Stimulated activated CD4-positive, alpha-beta T cell treated with anti-CD3 and anti-CD28 coated beads, Interleukin-2, amount 100 ng/mL, for 48 hours (primary cell): ENCODE measurements at places on chromosomes 13 and 19.

DNA sequence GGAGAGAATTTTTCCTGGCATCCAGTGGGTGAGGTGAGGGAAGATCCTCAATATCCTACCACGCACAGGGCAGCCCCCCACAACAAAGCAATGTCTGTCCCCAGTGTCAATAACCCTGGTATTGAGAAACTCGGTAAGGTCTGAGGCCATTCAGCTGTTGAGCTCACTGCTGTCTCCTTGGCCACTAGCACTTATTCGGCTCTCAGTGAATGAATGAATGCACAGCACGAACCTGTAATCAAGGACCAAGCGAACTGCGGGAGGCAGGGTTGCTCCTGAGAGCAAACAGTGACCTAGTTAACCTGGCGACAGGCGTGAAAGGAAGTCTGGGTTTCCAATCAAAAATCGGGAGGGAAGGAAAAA, 640 bp downstream of the ZSCAN5A start:
- DNase-seq, result no peak

GRCh38 chr19:40150170-40150569, 41.1 kb upstream of the MAP3K10 start:
- no peak for DNase-seq

DNA sequence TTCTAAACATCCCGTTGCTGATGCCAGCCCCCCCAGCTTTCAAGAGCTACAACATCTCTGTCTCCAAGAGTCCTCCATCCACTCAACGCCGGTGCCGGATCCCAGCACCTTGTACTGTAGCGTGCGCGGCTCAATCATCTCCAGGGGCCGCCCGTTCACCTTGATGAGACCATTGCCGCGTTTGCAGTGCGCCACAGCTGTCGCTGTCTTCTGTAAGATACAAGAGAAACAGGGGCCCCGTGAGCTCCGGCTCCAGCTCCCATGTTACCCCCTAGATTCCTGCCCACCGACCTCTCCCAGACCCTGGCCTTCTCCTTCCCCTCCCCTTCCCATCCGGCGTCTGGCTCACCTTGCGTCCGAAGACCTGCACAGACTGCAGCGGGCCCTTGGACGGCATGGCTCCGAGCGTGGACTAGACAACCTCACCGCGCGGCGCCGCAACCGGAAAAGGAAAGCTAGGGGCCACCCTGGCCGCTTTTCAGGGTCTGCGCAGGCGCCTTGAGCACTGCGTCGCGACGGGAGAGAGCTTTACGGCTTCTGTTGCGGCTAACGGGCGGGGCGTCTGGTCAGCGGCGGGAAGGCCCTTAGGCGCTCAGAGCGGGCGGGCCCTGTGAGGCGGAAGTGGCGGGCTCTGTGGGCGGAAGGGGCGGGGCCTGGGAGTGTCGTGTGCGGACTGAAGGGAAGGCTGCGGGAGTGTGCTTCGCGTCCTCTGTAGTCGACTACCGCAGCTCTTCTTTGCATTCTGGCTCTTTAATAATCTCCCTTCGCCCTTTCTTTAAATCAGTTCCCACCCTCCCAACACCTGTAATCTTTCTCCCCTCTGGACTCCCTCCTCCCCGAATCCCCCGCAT, at the start of gene RPS16:
Gene RPS16 (minus strand): TSS at position 451 of the 851 bp plus-strand sequence. CDS start 54 bp downstream, at position 397.
- DNase-seq, result peak; percentile 99

GRCh38 chr13:74064805-74065312, 69.3 kb downstream of the KLF12 start:
- no peak for DNase-seq

DNA sequence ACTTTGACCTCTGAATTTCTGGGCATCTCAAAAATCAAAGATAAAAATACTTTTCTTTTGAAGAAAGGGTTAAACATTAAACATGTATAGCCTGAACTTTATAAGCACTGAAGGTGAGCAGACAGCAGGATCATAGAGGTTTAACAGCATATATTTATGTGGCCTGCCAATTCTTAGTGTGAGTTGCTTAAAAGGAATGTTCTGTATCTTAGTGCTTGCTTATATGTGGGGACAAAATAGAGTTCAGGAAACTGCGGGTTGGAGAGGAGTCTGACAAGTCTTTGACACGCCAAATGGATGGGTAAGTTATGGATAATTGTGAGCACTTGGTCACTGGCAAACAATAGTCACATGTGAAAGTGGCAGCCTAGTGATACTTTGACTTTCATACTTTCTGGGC, 1419.4 kb upstream of the SPRY2 start:
- DNase-seq, result no peak

GRCh38 chr19:11375143-11375948, 880 bp downstream of the SWSAP1 start:
- DNase-seq, result no peak

- no peak for DNase-seq
These were observed 348.4 kb downstream of the EFNB2 start for GRCh38 chr13:106187101-106187500.

- no peak for DNase-seq
These were observed 19.9 kb downstream of the DPF1 start for GRCh38 chr19:38204096-38204495.

DNA sequence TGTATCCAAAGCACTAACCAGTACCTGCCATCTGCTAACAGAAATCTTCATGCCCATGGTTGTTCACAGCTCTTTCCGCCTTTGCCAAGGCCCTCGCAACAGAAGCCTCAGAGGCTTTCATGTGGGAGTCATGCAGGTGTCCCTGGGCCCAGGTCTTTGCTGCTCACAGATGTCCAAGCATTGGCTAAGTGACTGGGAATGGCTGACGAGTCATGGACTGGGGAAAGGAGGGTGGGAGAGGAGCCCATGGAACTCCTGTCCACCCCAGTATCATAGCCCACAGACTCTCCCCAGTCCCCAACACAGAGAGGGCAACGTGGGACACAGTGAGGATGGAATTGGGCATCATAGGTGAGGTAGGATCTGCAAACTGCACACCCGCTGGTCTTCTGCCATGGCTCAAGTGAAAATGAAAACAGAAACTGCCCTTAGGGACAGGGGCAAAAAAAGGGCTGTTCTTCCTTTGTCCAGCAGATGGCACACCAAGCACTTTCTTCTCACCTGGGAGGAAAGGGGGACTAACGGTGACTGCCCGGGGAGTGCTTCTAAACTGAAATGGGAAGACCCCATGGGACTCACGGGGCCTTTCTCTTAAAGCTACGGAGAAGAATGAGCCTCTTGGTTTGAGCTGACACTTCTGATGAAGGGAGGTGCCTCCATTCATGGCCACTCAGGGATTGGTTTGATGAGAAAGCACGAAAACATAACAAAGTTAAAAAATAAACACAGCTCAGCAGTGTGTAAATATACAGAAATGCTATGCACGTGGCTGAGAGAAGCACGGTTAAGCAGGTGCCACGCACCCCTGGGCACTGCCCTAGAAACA, 11.1 kb upstream of the DHRS12 start:
- DNase-seq, result peak; percentile 67

GRCh38 chr13:86918682-86919081, 752.5 kb upstream of the SLITRK5 start:
- DNase-seq, result no peak

DNA sequence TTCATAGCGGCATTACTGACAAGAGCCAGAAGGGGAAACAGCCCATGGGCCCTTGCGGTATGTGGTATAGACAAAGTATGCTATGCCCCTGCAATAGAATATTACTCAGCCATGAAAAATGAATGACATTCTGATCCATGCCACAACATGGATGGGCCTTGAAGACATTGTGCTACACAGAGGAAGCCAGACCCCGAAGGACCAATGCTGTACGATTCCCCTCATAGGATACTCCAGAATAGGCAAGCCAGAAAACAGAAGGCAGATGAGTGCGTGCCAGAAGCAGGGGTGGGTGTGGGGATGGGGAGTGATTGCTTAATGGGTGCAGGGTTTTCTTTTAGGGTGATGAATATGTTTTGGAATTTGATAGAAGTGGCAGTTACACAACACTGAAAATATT, 342.0 kb downstream of the TEX29 start:
- DNase-seq, result no peak

DNA sequence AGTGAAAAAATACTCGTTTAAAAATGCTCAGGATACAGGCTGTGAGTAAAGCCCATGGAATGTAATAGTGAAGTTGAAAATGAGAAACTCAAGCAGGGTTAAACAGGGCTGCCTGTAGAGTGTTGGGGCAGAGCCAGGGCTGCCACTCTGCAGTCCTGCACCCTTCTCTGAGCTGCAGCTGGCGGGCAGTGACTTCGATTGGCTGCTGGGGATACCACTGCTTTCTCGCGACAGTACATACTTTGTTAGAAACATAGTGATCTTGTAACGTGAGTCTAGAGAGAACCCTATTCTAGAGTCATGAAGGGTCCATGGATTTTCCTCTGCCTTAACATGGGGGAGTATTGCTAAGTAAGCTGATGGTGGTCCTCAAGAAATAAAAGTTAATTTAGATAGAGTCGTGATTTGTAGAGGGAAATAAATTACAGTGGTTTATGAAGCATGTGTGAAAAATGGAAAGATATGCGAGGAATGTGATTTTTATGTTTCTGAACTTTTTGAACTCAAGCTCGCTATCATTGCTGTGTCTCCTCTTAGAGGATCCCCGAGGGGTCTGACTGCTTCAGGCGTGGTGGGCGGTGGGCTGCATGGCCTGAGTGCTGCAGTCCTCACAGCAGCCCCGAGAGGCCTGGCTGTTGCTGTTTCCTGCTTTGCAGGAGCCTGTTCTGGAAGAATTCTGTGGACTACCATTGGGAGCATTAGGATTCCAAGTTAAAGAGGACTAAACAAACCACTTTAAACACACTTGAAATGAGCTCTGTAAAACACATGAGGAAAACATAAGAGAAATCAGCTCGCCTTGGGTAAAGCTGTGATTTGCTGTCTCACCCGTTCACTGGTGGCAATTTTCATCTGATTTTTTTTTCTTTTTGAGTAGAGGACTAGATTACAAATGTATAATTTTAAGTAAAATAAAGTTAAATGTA, 95.7 kb downstream of the ARHGEF7 start:
- no peak for DNase-seq

DNA sequence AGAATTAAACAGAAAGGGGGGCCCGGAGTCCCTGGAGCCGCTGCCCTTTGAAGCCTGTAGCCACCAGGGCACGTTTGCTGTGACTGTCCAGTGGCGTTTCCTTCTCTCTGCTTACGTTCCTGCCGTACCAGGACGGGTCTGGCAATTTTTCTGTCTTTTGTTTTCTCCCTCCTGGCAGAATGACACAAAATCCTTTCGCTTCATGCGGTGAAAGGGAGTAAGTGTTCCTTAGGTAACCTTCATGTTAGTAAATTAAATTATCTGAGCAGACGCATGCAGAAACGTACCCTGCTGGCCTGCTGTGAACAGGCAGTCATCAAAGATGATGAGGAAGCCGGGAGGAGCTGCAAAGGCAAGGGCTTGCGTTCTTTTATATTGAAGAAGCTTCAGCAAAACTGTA, 299.3 kb upstream of the ARGLU1 start:
- DNase-seq, result no peak

- no peak for DNase-seq
These were observed 22.2 kb downstream of the SPATA13 start for GRCh38 chr13:24182703-24183081.

GRCh38 chr19:45492627-45493470, 4.0 kb downstream of the RTN2 start:
- no peak for DNase-seq

GRCh38 chr13:27135023-27135422, 36.6 kb downstream of the USP12 start:
- DNase-seq, result no peak

GRCh38 chr19:38682872-38683392, 35.5 kb downstream of the ACTN4 start:
- DNase-seq, result no peak

DNA sequence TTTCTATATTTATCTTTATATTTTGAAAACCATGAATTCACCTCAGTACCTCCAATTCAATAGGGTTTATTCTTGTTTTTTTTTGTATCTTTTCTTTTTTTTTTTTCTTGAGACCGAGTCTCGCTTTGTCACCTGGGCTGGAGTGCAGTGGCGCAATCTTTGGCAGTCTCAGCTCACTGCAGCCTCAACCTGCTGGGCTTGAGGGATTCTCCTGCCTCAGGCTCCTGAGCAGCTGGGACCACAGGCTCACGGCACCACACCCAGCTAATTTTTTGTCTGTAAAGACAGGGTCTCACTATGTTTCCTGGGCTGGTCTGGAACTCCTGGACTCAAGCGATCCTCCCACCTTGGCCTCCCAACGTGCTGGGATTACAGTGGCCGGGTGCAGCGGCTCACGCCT, 23.1 kb upstream of the EVI5L start:
- DNase-seq, result no peak

GRCh38 chr13:113539176-113539575, 45.4 kb upstream of the TFDP1 start:
- no peak for DNase-seq

GRCh38 chr19:4847190-4847973, 15.9 kb upstream of the TICAM1 start:
- no peak for DNase-seq

GRCh38 chr19:49150106-49150943, 4.9 kb downstream of the HRC start:
- no peak for DNase-seq

GRCh38 chr19:13275016-13275722, 125.0 kb downstream of the IER2 start:
- DNase-seq, result no peak

DNA sequence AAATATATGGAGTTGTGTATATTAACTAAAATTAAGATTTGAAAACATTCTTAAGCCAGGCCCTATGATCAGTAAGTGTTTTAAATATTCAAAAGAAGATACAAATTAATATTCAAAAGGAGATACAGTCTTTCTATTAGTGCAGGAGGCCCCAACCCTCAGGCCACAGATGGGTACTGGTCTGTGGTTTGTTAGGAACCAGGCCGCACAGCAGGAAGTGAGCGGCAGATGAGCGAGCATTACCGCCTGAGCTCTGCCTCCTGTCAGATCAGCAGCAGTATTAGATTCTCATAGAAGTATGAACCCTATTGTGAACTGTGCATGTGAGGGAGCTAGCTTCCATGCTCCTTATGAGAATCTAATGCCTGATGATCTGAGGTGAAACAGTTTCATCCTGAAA, 232.9 kb downstream of the FOXO1 start:
- peak; percentile 25 for DNase-seq

GRCh38 chr19:3065675-3066357, 3.5 kb upstream of the TLE5 start:
- no peak for DNase-seq
